Pulmonary artery endothelial cell (primary cell): ENCODE measurements at places on chromosomes 16 and 17. TPM values are rescaled to one million over a fixed set of nuclear protein-coding genes. Genes with fewer than 3 reads are reported as not detected.

MYCBPAP gene
- total RNA-seq: 0.46 and 0.92 TPM in 2 replicates

KRT17 gene
- total RNA-seq: 3.1 and 3.8 TPM in 2 replicates

ZDHHC1 gene
- 4.0 and 7.8 TPM in 2 replicates for total RNA-seq

SCGB1C2 gene
- not detected in 2 replicates for total RNA-seq

NPIPB4 gene
- total RNA-seq: 25.1 and 25.9 TPM in 2 replicates
